ENCODE measurements at places on chromosomes 16 and 17.

GRCh38 chr17:41263212-41263611 lies 2.0 kb upstream of the KRTAP9-6 start:
- H3K27me3 ChIP-seq = peaks cover 29% of the 10 kb centered on the region
- no peak overlapping the region for H3K4me3 ChIP-seq
- no peak overlapping the region for H3K27ac ChIP-seq
- no peaks in the 10 kb centered on the region for H3K4me1 ChIP-seq
- no peaks in the 10 kb centered on the region for H3K36me3 ChIP-seq

GRCh38 chr17:42127414-42127813 lies 4.8 kb downstream of the HSPB9 start:
- H3K4me3 ChIP-seq = no peak overlapping the region
- DNase-seq = no peak
- H3K27ac ChIP-seq = no peak overlapping the region
- H3K27me3 ChIP-seq = no peaks in the 10 kb centered on the region
- H3K36me3 ChIP-seq = peaks cover 11% of the 10 kb centered on the region

DNA sequence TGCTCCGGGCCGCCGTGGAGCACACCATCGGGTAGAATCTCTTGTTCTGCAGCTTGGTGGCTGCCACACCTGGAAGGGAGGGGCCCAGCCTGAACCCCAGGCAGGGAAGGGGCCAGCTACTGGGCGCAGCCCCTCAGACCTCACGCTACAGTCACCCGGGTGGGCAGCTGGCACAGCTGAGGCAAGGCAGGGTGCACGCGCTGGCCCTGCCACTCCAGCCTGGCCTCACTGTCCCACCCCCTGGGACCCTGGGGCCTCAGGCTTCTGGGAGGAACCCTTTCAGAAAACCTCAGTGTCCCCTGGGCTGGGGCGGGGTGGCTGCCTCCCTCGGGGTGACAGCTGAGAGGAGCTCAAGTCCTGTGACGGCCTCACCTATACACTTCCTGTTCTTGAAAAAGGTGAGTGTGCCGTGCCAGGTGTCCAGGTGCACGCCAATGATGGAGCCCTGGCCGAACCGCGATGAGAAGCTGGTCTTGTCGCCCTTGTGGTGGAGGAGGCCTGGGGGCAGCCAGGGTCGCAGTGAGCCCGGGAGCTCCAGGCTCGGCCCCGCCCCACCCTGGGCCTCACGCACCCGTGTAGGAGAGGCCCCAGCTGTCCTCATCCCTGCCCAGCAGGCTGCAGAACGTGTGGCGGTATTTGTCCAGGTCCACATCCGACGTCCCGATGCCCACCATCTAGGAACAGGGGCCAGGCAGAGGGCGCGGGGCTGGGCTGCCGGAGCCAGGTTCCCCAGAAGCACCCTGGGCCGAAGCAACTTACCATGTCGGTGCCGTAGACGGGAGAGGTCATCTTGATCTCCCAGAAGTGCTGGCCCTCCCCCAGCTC lies 4.7 kb upstream of the MRPS34 start:
- H3K36me3 ChIP-seq = peaks cover 1% of the 10 kb centered on the region
- no peak overlapping the region for H3K27ac ChIP-seq
- no peak for DNase-seq

GRCh38 chr17:2850991-2851390 lies 54.8 kb downstream of the RAP1GAP2 start:
- H3K27me3 ChIP-seq = no peaks in the 10 kb centered on the region
- no peaks in the 10 kb centered on the region for H3K36me3 ChIP-seq
- peaks cover 21% of the 10 kb centered on the region for H3K4me1 ChIP-seq
- DNase-seq = no peak
- H3K4me3 ChIP-seq = peak overlapping the region; percentile 11

DNA sequence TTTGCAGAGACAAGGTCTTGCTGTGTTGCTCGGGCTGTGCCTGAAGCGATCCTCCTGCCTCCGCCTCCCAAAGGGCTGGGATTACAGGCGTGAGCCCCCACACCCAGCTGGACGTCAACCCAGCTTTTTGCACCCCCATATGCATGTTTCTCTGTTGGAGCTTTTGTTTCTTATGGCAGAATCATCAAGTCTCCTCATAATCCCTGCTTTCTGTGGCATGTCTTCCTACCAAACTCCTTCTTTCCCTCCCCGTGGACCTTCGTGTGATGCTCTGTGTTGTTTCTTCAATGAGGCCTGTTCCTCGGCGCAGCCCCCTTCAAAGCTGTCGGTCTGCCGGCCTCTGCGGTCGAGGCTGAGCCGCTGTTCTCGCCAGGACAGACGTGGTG lies 71.6 kb downstream of the METRNL start:
- H3K4me1 ChIP-seq = peaks cover 6% of the 10 kb centered on the region
- no peaks in the 10 kb centered on the region for H3K36me3 ChIP-seq
- DNase-seq = no peak
- peaks cover 22% of the 10 kb centered on the region for H3K27me3 ChIP-seq

- no peaks in the 10 kb centered on the region for H3K4me1 ChIP-seq
- no peak overlapping the region for H3K27ac ChIP-seq
- peaks cover 7% of the 10 kb centered on the region for H3K27me3 ChIP-seq
- DNase-seq = no peak
- no peak overlapping the region for H3K4me3 ChIP-seq
Observed at GRCh38 chr16:50677351-50677750, 3.8 kb downstream of the SNX20 start.

DNA sequence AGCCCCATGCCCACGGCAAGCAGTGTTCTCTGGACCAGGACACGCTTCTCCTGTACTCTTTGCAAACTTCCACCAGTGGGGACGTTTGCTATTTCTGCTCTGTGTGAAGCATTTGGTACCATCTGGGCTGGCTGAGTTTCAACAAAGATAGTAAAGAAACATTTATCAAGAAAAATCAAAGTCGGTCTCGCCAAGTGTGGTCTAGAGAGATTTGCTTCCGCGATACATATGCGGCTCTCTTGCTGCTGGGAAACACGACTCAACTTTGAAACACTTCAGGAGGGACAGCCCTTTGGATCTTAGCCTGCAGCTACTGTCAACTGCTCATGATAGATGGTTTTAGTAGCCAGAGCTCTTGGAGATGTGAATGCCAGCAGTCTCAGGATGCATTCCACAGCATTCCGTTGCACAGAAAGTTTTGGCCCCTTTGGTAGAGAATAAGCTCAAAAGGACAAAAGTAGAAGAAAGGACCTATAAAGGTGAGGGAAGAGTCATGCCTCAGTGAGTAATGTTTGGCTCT lies 168.2 kb upstream of the CACNG3 start:
- no peaks in the 10 kb centered on the region for H3K4me1 ChIP-seq
- no peak for DNase-seq
- peaks cover 5% of the 10 kb centered on the region for H3K27me3 ChIP-seq
- H3K4me3 ChIP-seq = no peak overlapping the region
- H3K27ac ChIP-seq = no peak overlapping the region

DNA sequence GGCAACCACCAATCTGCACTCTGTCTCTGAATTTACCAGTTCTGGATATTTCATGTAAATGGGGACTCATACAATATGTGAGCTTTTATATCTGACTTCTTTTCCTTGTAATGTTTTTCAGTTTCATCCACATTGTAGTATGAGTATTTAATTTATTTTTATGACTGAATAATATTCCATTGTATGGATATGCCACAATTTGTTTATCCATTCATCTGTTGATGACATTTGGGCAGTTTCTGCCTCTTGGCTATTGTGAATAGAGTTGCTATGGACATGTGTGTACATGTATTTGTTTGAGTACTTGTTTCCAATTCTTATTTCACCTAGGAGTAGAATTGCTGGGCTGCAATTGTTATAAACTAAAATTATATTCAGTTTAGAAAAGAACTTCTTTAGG lies 126.9 kb downstream of the MRTFB start:
- peaks cover 10% of the 10 kb centered on the region for H3K36me3 ChIP-seq
- peaks cover 38% of the 10 kb centered on the region for H3K4me1 ChIP-seq
- H3K27ac ChIP-seq = no peak overlapping the region
- H3K4me3 ChIP-seq = no peak overlapping the region

GRCh38 chr16:70267516-70267915 lies 15.8 kb upstream of the EXOSC6 start:
- H3K4me3 ChIP-seq = no peak overlapping the region
- no peaks in the 10 kb centered on the region for H3K27me3 ChIP-seq
- DNase-seq = no peak
- H3K4me1 ChIP-seq = no peaks in the 10 kb centered on the region
- H3K36me3 ChIP-seq = peaks cover 37% of the 10 kb centered on the region
- H3K27ac ChIP-seq = peak overlapping the region; percentile 13

- no peak overlapping the region for H3K4me3 ChIP-seq
- peak overlapping the region; percentile 65 for H3K27ac ChIP-seq
- no peaks in the 10 kb centered on the region for H3K36me3 ChIP-seq
- peaks cover 99% of the 10 kb centered on the region for H3K27me3 ChIP-seq
Observed at GRCh38 chr16:54939029-54939346, 8.3 kb downstream of the IRX5 start.

DNA sequence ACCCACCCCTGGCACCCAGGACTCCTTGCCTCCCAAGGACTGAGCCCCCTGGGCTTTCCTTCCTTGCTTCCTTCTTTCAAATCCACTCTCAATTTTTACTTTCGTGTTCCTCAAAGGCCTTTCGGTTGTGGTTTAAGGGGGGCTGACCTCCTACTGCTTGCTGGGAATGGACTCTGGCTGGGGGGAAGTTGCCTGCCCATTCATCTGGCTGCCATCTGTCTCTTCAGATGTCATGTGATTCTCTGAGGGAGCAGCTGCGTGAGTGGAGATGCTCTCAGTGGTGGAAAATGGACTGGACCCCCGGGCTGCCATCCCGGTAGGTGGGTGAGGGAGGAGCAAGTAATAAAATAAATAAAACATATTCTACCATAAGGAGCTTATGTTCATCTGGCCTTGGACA lies 93.8 kb upstream of the RPRML start:
- no peaks in the 10 kb centered on the region for H3K27me3 ChIP-seq
- peaks cover 1% of the 10 kb centered on the region for H3K4me1 ChIP-seq
- no peak overlapping the region for H3K4me3 ChIP-seq
- no peak for DNase-seq

- H3K36me3 ChIP-seq = peaks cover 4% of the 10 kb centered on the region
- no peaks in the 10 kb centered on the region for H3K4me1 ChIP-seq
- no peak overlapping the region for H3K4me3 ChIP-seq
- H3K27ac ChIP-seq = no peak overlapping the region
- H3K27me3 ChIP-seq = no peaks in the 10 kb centered on the region
Observed at GRCh38 chr16:9797306-9797705, 384.9 kb downstream of the GRIN2A start.

DNA sequence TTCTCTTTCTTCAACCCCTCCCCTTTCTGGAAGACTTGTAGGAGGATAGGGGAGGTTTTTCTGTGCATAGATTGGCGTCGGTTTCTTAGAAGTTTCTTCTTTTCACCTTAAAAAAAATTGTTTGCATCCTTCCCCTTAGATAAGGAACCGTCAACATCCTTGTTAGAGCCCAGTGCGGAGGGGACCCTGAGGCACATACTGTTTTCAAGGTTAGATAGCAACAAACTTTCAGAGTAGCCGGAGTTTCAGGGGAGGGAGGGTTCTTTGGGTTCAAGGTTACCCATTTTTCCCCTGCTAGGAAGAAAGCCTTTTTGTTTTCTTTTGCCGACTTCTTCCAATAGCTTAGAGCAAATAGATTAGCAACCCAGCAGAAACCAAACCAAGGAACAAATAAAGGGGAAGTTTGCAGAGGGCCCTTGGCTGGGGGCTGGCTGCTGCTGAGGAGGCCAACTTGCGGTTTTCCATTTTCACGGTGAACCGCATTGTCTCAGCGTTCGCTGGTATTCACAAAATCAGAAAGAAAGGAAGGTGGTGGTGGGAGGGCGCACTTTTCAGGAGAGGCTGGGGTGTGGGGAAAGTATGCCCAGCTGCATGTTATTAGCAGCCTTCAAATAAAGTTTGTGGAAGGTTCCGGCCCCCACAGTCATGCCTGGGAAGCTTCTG lies 28.8 kb downstream of the MSI2 start:
- H3K36me3 ChIP-seq = peaks cover 9% of the 10 kb centered on the region
- DNase-seq = no peak
- no peaks in the 10 kb centered on the region for H3K27me3 ChIP-seq
- H3K27ac ChIP-seq = peak overlapping the region; percentile 82
- peaks cover 63% of the 10 kb centered on the region for H3K4me1 ChIP-seq
- H3K4me3 ChIP-seq = peak overlapping the region; percentile 41

DNA sequence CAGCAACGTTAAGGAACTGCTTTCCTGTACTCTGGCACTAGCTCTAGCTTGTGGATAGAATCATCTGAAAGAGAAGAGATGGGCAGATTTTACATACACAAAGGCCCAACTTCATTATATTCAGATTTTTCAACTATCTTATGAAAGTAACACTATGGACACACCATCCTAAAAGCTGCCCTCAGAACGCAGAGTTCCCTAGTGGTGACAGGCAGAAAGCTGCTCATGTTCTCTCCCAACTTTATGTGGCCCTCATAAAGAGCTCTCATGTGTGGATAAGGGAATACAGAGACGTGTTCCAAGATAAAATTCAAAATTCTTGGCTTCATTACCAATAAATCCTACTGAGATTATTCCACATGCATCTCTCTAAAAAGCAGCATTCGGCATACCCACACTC lies 1.5 kb downstream of the CFAP20 start:
- peak overlapping the region; percentile 91 for H3K27ac ChIP-seq
- H3K36me3 ChIP-seq = peaks cover 5% of the 10 kb centered on the region
- no peaks in the 10 kb centered on the region for H3K27me3 ChIP-seq
- H3K4me1 ChIP-seq = peaks cover 36% of the 10 kb centered on the region

- no peak for DNase-seq
- H3K4me1 ChIP-seq = peaks cover 38% of the 10 kb centered on the region
- no peaks in the 10 kb centered on the region for H3K27me3 ChIP-seq
- H3K27ac ChIP-seq = no peak overlapping the region
- peaks cover 1% of the 10 kb centered on the region for H3K36me3 ChIP-seq
Observed at GRCh38 chr16:22370038-22370820, 4.2 kb downstream of the CDR2 start.

DNA sequence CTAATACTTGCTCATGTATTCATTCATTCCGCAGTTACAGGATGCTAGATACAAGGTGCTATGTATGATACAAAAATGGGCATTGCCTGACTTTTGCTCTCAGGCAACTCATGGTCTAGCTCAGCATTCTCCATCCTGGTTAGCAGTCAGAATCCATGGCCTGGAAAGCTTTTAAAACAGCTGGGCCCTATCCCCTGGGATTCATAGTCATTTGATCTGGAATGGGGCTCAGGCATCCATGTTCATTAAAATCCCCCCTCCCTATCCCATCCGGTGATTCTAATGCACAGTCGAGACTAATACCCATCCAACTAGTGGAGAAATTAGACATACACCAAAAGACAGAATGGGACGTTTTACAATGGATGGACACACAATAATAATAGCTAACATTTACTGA lies 104.1 kb upstream of the TMEM132E start:
- no peak for DNase-seq
- no peaks in the 10 kb centered on the region for H3K4me1 ChIP-seq
- no peak overlapping the region for H3K27ac ChIP-seq
- no peaks in the 10 kb centered on the region for H3K36me3 ChIP-seq
- peaks cover 17% of the 10 kb centered on the region for H3K27me3 ChIP-seq

DNA sequence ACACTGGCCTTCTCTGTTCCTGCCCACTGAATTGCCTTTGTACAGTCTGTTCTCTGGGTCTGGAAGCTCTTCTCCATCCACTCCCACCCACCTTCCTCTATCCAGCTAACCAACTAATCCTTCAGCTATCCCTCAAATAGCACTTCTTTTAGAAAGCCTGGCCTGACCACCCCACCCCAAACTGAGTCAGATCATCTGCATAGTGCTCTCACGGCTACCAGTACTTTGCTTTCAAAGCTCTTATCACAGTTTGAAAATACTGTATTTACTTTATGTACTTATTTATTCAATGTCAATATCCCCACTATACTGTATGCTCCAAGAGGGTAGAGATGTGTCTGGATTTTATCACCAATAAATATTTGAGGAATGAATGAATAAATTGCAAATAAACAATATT lies 4.5 kb upstream of the CLDN7 start:
- H3K4me3 ChIP-seq = no peak overlapping the region
- peak overlapping the region; percentile 42 for H3K27ac ChIP-seq
- H3K36me3 ChIP-seq = no peaks in the 10 kb centered on the region
- H3K27me3 ChIP-seq = peaks cover 4% of the 10 kb centered on the region
- no peak for DNase-seq

All from progenitor cell of endocrine pancreas (in vitro differentiated cells).